ENCODE measurements at places on chromosomes 12 and 14. TPM values are rescaled to one million over a fixed set of nuclear protein-coding genes. Genes with fewer than 3 reads are reported as not detected.

DNA sequence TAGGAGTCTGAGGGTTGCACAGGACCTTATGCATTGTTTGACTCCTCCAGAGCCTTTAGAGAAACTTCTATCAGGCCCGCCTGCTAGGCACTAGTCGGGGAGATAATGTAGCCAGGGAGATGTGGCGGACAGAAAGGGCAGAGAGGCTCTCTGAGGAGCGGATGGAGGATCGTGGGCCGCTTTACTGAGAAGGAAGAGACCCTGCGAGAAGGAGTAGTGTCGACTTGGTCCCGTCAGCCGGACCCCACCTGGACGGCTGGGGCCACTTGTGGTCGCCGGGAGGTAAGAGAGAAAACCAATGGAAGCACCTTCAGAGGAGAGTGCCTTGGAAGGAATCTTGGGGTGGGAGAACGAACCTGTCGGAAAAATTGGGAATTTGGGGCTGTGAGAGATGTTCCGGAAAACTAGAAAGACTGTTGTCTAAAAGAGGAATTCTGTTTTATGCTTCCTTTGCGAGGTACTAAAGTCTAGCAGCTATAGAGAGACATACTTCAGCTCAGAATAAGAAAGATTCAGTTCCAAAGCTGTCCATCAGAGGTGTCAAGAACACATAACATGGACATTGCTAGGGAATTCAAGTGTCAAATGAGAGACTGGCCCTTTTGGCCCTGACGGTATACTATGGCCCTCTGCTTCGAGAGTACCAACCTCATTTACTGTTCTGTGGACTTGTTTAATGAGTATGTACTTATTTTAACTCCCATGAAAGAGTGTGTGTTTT lies 660 bp upstream of the MCRS1 start:
- DNase-seq, result no peak

DNA sequence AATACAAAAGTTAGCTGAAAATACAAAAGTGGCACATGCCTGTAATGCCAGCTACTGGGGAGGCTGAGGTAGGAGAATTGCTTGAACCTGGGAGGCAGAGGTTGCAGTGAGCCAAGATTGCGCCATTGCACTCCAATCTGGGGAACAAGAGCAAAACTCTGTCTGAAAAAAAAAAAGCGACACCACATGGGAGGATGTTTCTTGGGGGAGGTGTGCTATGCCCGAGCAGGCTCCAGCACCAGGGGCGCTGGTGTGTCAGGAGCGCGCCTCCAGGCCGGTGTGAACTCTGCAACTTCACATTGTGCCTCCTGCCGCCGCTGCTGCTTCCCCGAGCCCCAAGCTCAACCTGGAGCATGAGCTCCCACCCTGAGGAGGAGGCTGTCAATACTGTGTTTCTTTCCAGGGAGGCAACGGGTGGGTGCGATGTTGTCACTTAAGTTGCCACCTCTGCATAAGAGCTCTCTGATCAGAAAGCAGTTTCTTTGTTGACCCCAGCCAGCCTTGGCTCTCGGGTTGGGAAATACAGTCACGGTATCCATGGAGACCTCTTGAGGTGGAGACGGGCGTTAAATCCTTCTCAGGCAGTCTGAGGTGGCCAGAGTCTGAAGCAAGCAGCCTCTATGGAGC lies 18.9 kb downstream of the DEGS2 start:
- DNase-seq, result no peak

Gene CFL2
- 8.8 TPM for total RNA-seq

Gene C12orf50
- not detected for total RNA-seq

Gene HAL
- total RNA-seq, result 0.36 TPM

DNA sequence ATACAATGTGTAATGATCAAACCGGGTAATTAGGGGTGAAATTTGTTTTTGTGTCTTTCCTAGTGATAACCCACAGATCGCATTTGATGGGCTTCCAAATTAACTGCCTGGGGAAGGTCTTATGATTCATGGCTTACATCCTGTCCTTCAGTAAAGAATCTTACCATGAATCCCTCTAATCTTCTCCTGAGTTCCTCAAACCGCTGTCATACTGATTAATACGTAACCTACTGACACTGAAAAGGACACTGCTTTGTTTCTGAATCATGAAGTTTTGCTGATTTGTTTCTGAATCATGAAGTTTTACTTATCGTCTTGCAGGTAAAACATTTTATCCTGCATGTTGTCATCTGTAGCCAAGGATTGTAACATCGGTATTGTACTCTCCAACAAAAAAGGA lies 52.0 kb upstream of the CRY1 start:
- no peak for DNase-seq

DNA sequence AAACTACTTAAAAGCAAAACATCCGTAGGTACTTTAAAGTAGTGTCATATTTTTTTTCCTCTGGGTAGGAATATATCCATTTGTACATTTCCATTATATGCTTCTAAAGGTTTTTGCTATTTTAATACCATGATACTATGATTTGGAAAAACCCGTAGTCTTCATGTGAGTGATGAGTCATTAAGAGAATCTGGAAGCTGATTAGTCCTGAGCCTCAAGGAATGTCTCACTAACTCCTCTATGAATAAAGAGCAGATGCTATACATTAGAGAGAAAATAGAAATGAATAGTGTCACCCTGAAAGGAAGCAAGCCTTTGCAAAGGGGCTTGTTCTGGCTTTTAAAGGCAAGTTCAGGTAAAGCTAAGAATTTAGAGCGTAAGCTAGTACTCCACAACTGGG lies 432.1 kb downstream of the CCDC91 start:
- no peak for DNase-seq

- no peak for DNase-seq
Observed at GRCh38 chr14:68040633-68041369, 221.2 kb downstream of the RAD51B start.

DNA sequence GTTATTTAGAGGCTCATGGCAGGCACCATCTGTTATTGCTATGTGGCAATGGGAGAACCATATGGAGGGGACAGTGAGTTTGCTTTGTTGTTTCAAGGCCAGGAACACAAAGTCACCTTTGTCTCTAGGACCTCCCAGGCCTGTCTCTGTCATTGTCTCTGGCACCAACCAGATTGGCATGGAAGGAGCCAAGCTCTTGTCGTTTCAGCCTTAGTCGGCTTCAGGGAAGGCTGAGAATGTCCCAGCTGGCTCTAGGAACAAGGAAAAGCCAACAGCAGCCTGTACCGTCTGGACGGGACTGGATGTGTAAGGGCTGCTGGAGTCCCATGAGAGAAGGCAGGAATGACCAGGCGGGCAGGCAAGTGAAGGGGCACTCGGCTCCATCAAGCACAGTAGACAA lies 29.2 kb downstream of the RPH3A start:
- no peak for DNase-seq

- DNase-seq, result no peak
Observed at GRCh38 chr14:104144453-104144790, 6.0 kb downstream of the KIF26A start.

DNA sequence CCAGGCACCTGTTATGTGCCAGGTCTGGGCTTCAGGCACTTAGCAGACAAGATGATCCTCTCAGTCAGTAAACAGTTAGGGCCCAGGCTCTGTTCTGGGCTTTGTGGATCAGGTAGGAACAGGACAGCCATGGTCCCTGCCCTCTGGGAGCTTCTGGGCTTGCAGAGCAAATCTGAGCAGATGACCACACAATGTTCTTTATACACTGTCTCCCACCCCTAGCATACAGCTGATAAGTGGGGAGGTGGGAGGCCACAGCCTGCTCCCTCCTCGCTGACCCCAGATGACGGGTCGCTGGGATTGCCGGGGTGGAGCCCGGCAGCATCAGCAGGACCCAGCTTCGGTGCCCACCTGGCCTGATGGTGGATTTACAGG lies 53.1 kb upstream of the RIN3 start:
- DNase-seq, result no peak

DNA sequence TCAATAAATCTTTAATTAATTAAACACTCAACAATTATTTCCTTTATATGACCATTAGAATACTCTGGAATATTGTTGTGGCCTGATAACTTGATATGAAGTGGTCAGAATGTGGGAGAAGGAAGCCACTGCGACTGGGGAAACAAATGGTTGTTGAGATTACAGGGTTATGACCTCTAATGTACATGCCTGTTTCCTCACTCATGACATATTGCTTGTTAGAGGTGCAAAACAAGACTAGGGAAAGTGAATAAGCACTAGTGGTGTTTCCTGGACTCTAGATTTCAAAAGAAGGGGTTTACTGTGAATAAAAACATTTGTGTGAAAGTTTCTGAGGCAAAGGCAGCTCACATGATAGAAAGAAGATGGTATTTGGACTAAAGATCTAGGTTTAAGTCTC lies 53.3 kb downstream of the STAB2 start:
- no peak for DNase-seq
